Left ventricle myocardium inferior (tissue), 1 donor: ENCODE measurements at places on chromosomes 6 and 20.

- DNase-seq: no peak
These were observed 237.7 kb upstream of the AGPAT4 start for GRCh38 chr6:161511447-161512095.

DNA sequence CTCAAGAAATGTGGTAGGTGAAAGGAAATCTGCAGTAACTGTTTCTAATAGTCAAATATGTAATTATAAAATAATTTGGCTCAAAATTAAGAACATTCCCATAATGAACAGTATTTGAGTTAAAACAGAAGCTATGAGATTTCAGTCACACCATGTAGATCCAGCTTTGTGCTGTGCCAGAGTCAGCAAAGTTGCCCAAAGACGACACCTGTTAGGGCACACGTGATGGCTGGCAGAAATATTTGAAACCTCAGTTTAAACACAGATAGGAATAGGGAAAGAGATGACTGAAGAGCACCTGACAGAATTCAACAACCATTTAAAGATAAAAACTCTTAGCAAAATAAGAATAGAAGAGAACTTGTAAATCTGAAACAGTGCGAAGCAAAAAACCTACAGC, 129.3 kb downstream of the CD83 start:
- DNase-seq: no peak

DNA sequence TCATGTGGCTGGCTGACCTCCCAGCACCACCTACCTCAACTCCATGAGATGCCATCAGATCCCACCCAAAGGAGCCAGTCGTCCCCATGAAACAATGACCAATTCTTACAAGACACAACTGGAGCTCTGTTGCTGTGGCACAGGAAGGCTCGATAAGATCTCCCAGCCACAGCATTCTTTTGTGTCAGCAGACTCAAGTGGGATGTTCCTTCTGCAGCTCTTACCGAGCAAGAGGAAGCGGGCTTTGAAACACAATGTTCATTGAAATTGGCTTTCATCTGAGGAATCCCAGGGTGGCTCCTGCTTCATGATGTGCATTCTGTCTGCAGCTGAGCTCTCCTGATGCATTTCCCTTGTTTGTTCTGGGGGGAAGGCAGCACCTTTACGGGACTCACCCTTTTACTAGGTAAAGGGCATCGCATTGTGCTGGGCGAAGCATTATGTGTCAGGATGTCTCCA, 222.0 kb upstream of the SGK1 start:
- no peak for DNase-seq

DNA sequence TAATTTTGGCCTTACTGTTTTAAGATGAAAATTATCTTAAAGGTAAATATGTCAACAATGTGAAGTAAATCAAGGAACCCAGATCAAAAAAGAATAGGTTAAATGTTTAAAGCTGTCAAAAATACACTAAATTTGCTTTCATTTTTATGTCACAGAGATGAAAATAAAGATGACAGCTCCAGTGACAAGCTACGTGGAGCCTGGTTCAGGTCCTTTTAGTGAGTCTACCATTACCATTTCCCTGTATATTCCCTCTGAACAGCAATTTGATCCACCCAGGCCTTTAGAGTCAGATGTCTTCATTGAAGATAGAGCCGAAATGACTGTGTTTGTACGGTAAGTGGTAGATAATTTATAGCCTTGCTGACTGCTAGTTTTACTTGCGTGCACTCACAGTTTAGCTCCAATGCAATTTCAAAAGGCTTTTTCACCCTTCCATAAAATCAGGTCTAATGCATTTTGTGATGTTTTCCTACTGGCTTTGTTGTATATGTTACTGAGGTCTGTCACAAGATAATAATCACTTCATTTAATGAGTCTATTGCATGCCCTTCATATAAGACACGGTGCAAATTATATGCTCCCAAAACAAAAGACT, 1.9 kb downstream of the HEBP2 start:
- no peak for DNase-seq

DNA sequence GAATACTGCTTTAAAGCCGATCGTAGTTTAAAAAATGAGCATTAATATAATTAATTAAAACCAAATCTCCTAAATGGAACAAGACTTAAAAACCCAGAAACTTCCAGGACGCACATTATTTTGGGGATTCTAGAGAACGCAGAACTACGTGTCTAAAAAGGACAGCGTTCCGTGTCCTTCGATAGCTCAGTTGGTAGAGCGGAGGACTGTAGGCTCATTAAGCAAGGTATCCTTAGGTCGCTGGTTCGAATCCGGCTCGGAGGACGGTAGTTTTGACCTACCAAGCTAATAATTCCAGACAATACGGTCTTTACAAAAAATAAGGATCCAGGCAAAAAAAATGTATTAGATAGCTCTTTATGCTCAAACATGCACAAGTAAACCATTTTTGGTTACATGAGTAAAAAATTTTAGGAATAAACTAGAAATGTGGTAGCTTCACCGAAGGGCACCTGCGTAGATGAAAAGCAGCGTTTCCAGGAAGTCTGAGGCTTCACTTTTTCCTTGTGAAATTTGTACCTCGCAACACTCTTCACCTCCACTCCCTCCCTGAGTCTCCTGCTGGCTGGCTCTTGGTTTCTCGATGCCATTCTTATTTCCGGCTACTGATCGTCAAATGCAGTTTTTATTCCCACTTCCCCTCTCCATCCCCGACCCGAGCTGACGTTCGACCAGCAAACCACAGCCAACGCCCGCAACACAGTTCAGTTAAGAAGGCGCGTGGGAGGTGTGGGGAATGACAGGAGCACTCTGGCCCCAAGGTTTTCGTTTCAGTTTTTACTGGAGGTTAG, 19.6 kb upstream of the ABT1 start:
- DNase-seq: peak; percentile 44
